ENCODE measurements at places on chromosomes 6 and 20. TPM values are rescaled to one million over a fixed set of nuclear protein-coding genes. Genes with fewer than 3 reads are reported as not detected.

Gene PRICKLE4
- not detected for total RNA-seq

Gene GNAS-AS1
- total RNA-seq: 1.7 TPM

Gene BTNL2
- not detected for total RNA-seq

Gene OLIG3
- total RNA-seq: not detected

Gene ZNF341
- 4.4 TPM for total RNA-seq
